ENCODE measurements at places on chromosomes 5 and 9. TPM values are rescaled to one million over a fixed set of nuclear protein-coding genes. Genes with fewer than 3 reads are reported as not detected.

GRCh38 chr5:95939465-95939864, 22.2 kb downstream of the ELL2 start:
- DNase-seq, result no peak

The NR2F1-AS1 gene
- 5.5 TPM for polyA plus RNA-seq

- no peak for DNase-seq
Measured at GRCh38 chr5:174431504-174431903, 292.9 kb upstream of the MSX2 start.

DNA sequence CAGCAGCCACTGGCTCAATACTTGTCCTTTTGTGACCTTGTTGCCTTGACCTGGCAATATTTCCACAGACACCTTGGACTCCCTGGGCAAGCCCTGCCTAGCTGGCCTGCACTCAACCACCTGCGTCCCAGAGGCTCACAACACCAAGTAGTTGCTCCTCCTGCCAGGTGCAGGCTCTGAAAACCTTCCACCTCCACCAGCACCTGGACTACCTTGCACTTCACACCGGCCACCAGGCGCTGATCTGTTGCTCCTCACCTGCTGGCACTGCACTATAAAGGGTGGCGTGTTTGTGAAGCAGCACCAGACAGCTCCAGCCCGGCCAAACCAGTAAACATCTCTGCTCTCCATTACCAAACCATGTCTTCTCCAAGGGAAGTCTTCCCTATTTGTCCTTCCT, 997.7 kb downstream of the PTPRD start:
- no peak for DNase-seq

DNA sequence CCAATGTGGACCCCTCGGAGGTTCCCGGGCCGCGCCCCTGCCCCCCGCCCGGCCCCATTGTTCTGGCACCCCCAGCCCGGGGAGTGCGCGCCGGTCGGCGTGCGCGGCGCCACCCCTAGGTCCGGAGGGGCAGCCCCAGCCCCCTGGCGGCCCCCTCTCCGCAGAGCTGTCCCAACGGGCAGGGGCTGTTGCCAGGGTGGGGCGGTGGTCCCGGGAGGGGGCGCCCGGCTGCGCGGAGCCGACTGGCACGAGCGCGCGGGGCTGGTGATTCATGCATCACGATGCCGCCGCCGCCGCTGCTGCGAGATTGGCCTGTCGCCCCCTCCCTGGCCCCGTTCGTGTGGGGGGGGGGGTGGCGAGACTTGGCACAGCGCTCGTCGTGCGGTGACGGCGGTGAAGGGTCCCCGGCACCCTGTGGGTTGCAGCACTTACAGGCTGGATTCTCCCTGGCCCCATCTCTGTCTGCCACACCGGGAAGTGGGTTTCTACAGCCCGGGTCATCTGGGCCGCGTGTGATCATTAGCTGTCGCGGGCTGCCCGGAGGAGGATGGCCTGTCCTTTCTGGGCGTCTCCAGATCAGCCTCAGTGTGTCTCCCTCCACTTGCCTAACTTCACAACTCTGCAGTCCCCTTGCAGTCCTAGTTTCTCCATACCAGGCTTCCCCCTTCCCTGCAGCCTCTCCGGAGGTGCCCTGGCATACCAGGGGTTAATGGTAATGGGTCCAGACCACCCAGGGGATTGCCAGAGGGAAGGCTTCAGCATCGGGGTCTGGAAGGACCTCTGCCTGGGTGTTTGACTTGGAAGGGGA, 858 bp downstream of the NCS1 start:
- peak; percentile 42 for DNase-seq

DNA sequence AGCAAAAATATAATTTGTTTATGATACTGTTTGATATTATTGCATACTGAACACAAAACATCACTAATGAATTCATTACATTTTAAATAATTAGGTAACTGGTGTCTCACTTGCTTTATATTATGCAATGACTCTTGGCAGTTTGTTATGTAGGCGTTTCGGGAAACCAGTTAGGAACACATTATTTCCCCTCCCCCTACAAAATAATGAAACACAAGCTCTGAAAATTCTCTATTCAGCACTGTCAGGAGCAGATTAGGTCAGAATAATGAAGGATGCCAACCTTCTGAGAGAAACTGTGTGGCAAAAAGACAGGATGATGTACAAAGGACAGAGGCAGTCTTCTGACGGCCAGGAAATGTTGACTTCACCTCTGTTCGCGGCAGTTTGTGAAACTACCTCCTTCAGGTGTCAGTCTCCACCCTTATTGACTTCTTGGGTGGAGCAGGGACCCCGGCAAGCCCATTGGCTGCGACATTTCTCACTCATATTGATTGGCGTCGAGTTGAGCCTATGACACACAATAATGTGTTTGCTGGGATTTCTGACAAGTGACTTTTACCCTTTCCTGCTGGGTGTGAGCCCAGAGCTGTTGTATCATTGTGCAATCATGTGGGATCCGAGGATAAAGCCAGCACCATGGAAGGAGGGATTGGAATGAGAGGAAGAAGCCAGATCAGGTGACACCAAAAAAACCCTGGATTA, 33.9 kb downstream of the SH3PXD2B start:
- DNase-seq, result peak; percentile 90

GRCh38 chr9:6194934-6195333, 20.7 kb upstream of the IL33 start:
- DNase-seq, result no peak

The PCDHGA12 gene
- polyA plus RNA-seq, result not detected

GRCh38 chr5:168327019-168327421, 35.6 kb downstream of the WWC1 start:
- no peak for DNase-seq

DNA sequence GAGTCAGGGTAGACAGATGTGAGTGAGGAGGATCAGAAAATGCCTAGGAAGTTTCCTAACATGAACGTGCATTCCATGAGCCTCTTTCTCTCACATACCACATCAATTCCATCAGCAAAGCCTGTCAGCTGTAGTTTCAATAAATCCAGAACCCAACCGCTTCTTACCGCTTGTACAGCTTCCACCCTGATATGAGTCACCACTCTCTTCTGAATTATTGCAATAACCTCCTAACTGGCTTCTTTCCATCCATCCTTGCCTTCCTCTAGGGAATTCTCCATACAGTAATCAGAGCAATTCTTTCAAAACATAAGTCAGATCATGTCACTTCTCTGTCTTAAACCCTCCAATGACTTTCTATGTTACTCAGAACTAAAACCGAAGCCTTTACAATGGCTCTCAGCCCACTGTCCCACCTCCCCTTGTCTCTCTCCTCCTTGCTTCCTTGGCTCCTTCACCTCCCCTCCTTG, 8.1 kb upstream of the RAD23B start:
- DNase-seq, result peak; percentile 20

The TMEM203 gene
- polyA plus RNA-seq, result 29.2 TPM

The IARS1 gene
- polyA plus RNA-seq, result 120 TPM

DNA sequence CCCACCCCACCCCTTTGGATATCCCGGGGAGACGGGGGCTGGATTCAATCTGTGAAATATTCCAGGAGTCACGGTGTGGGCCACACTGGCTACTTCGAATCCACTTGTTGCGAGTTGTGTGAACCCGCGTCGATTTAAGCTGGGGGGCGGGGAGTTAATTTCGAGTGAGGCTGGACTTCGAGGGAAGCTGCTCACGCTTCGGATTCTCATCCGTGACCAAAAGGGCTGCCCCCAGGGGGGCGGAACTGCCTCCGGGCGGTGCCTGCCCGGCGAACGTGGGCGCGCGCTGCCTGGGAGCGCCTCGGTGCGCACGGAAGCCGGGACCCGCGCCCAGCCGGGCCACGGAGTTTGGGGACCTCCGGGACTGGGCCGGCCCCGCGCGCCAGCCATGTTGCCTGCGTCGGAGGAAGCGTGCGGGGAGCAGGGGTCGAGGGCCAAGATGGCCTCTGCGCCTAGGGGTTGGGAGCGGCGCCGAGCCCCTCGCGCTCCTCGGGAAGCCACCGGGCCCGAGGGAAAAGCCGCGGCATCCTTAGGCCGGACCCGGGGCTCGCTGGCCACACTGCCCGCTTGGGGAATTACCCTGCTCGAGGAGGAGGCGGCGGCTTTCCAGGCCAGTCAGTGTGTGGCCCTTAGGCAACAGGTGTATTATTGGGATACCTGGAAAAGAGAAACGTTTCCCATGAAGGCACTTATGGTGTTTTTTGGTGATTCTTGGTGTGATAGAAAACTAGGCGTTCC, 975 bp downstream of the OCLN start:
- DNase-seq, result peak; percentile 56

GRCh38 chr5:122165559-122166078, 36.3 kb downstream of the ZNF474 start:
- no peak for DNase-seq
